NCI-H2081 (cell line): ENCODE measurements at places on chromosomes 7 and 10.

DNA sequence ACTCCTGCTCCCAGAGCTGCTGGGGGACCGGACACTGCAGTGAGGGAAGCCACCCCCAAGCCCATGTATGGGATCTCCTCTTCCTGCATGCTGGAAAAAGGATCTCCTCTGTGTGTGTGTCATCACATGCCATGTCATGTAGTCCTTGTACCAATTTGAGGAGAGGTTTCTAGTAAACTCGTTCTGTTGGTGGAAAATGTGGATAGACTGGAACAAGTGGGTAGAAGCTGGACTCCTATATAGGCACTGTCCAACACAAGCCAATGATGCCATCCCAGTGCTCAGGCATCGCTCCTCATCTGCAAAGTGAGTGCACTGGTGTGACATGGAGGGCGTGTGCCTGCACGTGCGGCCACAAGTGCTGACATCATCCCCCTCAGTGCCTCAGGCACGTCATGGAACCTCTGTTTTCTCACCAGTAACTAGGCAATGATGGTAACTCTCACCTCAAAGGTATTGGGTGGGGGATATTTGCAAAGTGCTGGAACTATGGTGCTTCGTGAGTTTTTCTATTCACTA lies 19.3 kb downstream of the MYO1G start:
- DNase-seq: no peak

- DNase-seq: no peak
Observed at GRCh38 chr7:150481922-150482321, 31.5 kb downstream of the GIMAP8 start.

GRCh38 chr7:141190495-141190894 lies 116.6 kb downstream of the TMEM178B start:
- no peak for DNase-seq

DNA sequence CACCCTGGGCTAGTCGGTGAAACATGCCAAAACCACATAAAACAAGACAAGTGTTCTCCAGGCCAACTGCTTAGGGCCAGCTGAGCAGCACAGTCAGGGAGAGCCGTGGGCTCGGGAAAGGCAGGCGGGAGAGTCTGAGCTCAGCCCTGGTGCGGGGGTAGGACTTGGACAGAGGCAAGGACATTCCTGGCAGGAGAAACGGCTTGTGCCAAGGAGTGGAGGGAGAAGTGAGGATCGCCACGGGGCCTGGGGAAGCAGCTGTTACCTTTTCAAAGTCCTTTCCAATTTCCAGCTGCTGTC lies 4.2 kb downstream of the ELN start:
- DNase-seq: no peak
